ENCODE measurements at places on chromosomes 5 and 9. TPM values are rescaled to one million over a fixed set of nuclear protein-coding genes. Genes with fewer than 3 reads are reported as not detected.

DNA sequence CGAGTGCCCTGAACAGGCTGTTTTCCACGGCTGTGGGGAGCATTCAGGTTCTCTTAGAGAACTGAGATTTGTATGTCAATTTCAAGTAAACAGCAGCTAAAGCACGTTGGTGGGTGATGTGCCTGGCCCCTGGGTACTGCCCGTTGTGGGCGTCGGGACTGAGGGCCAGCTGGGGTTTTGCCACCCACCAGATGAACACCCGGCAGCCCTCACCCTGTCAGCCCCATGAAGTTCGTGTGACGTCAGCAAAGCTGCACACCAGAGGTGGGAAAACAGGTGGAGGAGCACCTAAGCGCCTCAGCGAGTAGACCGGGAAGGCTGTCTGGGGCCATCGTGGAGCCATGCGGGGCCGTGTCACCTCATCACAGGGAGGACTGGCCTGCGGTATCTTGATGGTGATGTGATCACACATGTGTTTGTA, 9.2 kb downstream of the CEP72 start:
- DNase-seq, result no peak

DNA sequence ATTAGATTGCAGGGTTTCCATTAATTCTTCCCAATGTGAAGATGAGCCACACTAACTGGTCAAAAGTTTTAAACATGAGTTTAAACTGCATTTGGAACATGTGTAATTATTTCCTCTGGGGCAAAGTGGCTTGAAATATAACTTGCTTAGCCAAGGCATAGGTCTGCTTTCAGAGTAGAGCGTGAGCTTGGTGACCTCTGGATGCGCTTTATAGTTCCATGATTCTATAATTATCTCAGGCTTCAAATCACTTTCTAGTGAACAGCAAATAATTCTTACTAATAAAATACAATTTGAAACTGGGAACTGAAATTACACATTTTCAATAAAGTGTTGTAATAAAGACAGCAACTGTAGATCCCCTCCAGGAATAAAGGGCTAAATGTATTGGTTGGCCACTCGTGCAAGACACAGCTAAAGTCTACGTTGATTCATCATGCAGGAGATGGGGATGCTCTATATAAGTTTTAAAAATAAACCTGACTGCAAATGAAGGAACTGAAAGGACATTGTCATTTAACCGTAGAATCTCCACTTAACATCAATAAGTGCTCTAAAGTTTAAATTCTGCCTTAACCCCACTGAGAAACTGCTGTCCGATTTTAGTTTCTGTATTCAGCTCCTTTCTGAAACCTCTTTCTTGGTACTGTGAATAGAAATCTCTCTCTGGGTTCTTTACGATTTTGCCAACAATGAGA, 460.0 kb downstream of the PSAT1 start:
- no peak for DNase-seq

- DNase-seq, result no peak
Observed at GRCh38 chr5:80254767-80255430, 949 bp downstream of the SERINC5 start.

DNA sequence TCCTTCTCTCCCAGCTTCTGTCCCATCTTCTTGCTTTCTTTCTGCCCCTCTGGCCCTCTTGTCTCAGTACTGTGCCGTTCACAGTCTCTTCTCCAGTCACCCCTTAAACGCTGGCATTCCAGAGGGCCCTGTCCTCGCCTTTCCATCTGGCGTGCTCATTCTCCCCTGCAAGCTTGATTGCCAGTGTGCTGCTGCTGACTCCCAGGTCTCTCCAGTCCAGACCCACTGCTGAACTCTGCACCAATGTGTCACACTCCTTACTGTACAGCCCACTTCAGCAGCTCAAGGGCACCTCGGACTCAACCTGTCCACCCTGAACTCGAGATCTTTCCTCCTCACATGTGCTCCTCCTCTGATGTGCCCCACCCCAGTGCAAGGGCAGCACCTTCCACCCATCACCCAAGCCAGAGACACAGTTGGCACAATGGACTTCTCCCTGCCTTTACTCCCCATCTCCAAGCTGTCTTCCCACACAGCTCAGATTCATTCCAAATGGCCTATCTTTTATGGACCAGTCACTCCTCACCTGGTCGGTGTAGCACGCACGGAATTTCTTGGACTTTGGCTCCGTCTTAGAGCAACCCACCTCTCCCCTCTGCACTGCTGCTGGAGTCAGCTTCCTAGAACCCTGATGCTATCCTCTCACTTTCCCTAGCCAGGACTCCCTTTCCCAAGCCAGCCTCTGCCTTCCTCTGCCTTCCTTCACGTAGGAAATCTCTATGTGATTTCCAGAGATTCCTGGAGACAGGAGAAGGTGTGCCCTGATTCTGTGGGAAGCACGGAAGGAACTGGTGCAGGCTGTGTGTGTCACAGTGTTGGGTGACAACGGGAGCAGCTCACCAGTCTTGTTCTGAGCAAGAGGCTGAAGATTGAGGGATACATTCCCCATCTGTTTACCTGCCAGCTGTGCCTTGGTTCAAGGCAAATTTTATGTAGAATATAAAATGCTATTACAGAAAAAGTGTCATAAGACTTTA, 26.0 kb upstream of the SLC2A8 start:
- DNase-seq, result no peak

- no peak for DNase-seq
Observed at GRCh38 chr5:151820903-151821302, 49.1 kb downstream of the G3BP1 start.

GRCh38 chr9:1709347-1709746, 305.8 kb upstream of the SMARCA2 start:
- no peak for DNase-seq

CCNI2 gene
- total RNA-seq, result 12.4 TPM
